ENCODE measurements at places on chromosomes 2 and 18.

GRCh38 chr2:7649461-7650228, 732.4 kb downstream of the RNF144A start:
- no peak for DNase-seq

- DNase-seq, result no peak
Observed at GRCh38 chr2:73008766-73009135, 62.8 kb downstream of the SFXN5 start.

GRCh38 chr2:138724729-138725459, 55.3 kb downstream of the NXPH2 start:
- DNase-seq, result no peak

GRCh38 chr2:161113693-161114575, 46.3 kb upstream of the TANK start:
- no peak for DNase-seq

GRCh38 chr2:98507461-98507860, 62.8 kb downstream of the INPP4A start:
- DNase-seq, result no peak

GRCh38 chr2:9303528-9304225, 97.1 kb downstream of the ASAP2 start:
- DNase-seq, result no peak

DNA sequence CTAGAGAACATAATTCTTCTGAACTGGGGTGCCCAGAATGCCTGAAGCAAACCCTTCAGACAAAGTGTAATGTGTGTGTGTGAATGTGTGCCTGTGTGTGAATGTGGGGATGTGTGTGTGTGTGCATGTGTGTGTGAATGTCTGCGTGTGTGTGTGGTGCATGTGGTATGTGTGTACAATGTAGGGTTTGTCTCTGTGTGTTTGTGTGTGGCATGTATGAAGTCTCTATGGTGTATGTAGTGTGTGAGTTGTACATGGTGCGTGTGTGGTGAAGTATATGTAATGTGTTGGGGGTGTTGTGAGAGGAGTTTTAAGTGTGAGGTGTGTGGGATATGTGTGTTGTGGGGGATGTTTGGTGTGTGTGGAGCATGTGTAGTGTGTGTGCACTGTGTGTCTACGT, 129.3 kb upstream of the SOX11 start:
- no peak for DNase-seq

- DNase-seq, result no peak
Observed at GRCh38 chr2:226308986-226309385, 490.6 kb downstream of the IRS1 start.

DNA sequence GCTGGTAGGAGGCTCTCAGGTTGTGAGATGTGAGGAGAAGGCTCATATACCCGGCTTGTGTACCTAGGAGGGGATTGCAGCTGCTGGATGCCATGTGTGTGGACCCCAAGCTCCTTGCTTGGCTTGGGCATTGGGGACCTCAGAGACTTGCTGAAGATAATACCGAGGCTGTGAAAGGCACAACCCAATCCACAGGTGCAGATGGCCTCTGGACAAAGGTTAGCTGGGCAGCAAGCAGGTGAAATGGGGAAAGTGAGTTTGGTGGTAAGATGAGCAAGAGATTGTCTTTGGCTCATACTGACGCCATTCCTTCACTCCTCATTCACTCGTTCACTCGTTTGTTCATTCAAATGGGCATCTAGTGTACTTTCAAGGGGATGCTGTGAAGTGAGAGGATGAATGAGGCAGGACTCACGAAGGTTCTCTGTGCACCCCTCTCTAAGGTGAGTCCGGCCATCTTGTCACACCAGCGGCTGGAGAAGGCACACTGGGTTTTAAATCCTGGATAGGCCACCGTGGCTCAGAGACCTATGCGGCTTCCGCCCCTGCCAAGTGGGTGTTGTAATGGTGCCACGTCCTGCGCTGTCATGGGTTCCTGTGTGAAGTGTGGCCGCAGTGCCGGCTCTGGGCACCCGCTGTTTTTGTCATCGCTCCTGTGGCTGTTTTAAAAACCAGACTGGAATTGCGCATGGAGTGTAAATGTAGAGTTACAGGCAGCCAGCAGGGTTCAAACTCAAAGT, 13.7 kb downstream of the FBLN7 start:
- DNase-seq, result no peak

GRCh38 chr2:13745330-13745729, 887.2 kb upstream of the LRATD1 start:
- DNase-seq, result no peak

DNA sequence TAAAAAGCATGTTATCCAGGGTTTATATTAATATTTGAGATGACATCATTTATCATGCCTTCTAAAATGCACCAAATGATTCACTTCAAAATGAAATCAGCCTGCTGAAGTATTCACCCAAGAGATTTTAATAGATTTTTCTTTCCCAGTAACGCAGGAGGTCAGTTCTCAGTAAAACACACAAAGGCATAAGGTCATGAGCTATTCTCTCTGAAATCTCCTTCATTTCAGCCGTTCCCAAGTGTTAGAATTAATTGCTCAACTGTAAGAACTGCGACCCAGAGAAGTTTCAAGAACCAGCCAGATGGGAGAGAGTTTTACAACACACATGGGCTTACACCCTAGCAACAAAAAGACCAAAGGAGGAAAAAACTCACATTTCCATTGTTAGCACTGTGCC, 84.2 kb upstream of the PHLPP1 start:
- no peak for DNase-seq

- peak; percentile 31 for DNase-seq
Observed at GRCh38 chr2:96762529-96763311, 2.0 kb downstream of the CNNM4 start.

DNA sequence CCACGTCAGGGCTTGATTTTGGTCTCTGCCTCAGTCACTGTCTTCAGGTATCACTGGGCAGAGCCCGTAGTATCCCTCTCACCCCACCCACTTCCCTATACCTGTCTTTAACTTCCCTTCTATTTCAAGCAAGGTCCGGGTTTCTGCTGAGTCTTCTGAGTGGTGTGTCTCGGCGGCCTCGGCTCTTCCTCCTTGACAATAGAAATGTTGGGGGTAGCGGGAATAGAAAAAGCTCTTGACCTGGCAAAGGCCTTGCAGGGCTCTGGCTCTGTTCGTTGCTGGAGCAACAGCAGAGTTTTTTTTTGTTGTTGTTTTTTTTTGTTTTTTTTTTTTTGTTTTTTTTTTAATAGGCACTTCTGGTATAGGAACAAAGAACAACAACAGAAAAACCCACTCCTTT, 16.0 kb upstream of the IGFBP5 start:
- DNase-seq, result no peak

DNA sequence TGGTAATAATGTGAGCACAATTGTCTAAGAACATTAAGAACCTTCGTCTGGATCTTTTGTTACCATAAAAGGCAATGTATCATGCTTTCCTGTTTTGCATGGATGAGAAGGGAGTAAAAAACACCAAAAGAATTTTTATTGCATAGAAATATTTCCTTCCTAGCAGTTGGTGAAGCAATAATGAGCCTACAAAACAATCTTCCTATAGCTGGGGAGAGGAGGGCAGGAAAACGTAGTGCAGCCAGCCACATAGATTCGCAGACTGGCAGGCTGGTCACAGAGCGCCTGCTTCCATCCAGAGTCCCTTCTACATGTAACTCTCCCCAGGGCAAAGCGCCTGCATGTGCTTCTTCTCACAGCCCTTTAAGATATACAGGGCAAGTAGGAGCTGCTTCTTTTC, 190.4 kb downstream of the BABAM2 start:
- no peak for DNase-seq

DNA sequence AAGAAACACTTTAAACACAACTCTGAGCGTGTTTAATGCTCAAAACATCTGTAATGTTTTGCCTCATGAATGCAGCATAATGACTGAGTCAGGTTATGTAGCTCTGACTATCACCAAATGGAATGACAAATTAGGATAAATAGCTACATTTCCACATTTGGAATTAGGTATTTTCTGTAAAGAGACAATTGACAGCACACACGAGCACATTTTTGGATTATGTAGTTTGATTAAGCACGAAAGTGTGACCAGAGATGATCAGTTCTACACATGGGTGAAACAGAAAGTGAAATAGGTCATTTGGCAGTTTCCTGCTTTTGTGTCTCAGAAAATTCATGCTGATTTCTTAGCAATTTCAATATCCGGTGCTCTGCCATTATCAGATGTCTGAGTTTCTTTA, 29.0 kb downstream of the LPIN1 start:
- no peak for DNase-seq

GRCh38 chr2:170930131-170930990, 1.3 kb downstream of the GORASP2 start:
- peak; percentile 29 for DNase-seq

GRCh38 chr2:108330979-108331378, 42.3 kb downstream of the SULT1C2 start:
- DNase-seq, result no peak

DNA sequence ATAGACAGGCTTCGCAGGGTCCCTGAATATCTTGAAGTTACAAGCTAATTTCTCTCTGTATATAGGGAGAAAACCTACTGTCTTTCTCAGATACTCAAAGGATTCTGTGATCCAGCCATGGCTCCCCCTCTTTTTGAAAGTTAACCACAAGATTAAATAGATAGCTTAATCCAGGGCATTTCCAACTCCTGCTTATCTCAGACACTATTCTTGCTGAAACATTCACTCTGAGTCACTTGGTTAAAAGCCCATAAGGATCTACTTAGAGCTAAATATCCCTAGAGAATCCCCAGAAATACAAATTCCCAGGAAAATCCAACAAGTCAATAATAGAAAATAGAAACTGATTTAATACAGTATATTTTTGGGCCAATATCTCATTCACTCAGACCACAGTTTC, 179.1 kb upstream of the LYPD1 start:
- DNase-seq, result no peak

DNA sequence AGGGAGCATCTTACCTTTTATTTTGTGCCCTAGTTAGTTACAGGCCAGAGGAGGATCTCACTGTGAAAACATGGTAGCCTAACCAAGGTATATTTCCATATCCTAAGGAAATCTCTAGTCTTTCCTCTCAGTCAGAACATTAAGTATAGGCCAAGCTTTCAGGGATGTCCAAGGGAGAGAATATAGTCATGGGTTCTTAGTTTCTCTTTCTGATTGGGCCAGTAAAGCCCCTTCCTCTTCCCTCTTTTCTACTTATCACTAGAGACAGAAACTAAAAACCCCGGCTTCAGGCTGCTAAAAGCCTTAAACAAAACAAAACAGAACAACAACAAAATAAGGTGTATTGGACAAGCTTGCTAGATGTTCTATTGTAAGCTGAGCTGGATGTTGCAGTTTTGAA, 44.3 kb upstream of the TNFRSF11A start:
- DNase-seq, result no peak

DNA sequence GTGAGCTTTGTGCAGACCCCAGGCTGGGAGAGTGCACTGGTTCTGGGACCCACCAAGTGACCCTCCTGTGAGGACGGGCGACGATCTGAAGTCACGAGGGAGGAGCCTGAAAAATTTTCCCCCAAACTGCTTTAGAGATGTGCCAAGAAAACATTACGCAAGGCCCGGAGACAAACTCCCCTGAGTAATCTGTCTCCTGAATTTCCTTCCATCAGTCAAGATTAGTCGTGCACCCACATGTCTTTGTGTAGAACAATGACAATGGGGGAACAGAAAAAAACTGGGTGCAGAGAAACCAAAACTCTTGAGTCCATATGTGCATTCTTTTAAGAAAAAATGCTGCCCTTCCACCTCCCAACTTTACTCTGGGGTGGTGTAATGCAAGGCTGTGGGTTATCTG, 12.6 kb upstream of the NCK2 start:
- no peak for DNase-seq

- no peak for DNase-seq
Observed at GRCh38 chr2:195842932-195843331, 185.9 kb downstream of the SLC39A10 start.

- DNase-seq, result no peak
Observed at GRCh38 chr2:60560734-60561644, 7.5 kb upstream of the BCL11A start.

DNA sequence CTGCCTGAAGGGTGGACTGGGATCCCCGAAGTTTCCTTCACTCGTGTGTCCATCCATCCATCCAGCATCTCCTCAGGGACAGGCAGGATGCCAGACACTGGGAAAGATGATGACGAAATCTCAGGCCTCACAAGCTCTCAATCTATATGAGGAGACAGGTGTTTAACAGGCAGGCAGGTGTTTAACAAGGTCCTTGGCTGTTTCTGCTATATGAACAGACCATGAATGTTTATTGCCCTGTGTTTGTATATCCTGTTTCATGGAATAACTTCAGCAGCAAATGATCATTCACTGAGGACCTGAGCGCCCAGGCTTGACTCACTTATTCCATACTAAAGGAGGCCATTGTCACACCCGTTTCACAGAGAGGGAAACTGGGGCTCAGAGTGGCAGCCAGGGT, 685.8 kb upstream of the HS6ST1 start:
- DNase-seq, result peak; percentile 42

DNA sequence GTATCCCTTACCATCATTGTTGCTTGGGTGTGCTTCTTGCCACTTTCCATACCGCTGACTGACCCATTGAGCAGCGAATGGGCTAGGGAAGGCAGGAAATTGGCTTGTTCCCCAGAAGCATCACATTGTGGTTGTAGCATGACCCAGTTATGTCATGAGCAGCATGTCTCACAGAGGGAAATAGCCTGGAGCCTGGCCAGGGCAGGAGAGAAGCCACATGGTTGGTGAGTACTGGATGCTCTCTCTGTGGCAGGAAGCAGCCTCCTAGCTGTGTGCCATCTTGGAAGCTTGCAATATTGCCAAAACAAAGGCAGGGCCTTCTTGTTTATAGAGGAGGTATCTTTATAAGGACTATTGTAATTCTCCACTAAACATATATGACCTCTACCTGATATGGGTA, 482.6 kb downstream of the PIK3C3 start:
- no peak for DNase-seq

DNA sequence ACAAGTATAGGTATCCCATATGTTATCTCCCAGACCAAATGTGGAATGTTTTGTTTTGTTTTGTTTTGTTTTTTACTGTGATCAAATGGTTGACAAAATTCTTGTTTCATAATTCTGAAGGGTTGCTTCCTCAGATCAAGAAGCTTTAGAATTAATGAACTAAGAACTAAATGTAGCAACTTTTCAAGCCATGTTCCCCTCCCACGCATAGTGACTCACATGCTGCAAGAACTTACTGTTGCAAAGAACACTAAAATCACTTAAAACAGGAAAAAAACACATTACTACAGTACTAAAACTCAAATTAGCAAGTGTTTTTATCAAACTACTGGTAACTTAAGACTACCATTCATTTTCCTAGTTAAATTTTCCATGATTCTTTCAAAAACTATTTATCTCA, 30.6 kb downstream of the HNRNPLL start:
- no peak for DNase-seq

GRCh38 chr18:46096651-46097300, 1.3 kb downstream of the ATP5F1A start:
- DNase-seq, result no peak

- no peak for DNase-seq
Observed at GRCh38 chr2:224440988-224441387, 39.1 kb upstream of the FAM124B start.

- peak; percentile 90 for DNase-seq
Observed at GRCh38 chr2:8525582-8526402, 156.1 kb upstream of the ID2 start.

- DNase-seq, result no peak
Observed at GRCh38 chr2:38106405-38107094, 30.6 kb upstream of the CYP1B1 start.

GRCh38 chr2:2326068-2327040, 4.7 kb downstream of the MYT1L start:
- DNase-seq, result no peak

All from NCI-H1105 (cell line).